Inflammatory macrophage treated with lipopolysaccharide for 1 hour (primary cell): ENCODE measurements at places on chromosomes 6 and 20.
A peak's percentile ranks its signal among the peaks of the same experiment; 100 is the strongest.

DNA sequence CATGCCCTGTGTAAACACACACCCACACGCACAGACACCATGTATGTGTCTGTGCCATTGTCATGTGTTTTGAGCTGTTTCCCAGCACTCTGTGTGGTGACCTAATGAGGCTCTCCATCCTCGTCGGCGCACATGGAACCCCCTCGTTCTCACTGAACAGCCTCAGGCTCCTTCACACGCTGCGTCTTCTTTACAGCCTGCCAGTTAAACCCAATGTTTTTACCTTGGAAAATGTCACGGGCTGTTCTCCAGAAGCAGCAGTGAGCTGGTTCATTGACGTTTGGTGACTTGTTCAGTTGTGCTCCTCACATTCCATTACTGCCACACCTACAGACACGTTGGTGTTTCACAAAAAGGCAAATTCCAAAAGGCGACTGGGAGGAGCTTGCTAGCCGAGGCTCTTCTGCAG, 201.0 kb upstream of the FOXQ1 start:
- no peak for DNase-seq

DNA sequence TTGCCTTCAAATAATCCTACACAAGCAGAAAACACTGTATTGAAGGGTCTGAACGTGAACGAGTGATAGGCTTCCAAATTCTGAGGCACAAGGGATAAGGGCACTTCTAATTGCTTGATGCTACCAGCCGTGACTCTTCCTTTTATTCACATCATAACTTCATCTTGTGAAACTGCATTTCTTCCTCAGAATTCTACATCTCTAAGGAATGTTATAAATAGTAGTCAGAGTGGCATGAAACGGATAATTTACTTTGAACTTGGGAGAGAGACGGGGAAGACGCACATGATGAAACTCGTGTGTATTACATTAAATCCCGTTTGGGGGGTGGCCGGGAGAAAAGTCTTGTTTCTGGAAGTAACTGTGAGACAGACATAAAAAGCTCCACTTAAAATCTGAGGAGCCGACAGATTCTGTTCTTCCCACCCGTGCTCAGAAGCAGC, 754 bp downstream of the HDDC2 start:
- DNase-seq: peak; percentile 17

GRCh38 chr6:80903711-80904110, 797.2 kb downstream of the BCKDHB start:
- DNase-seq: no peak

- no peak for DNase-seq
Observed at GRCh38 chr6:136539967-136540652, 10.1 kb downstream of the MAP7 start.

DNA sequence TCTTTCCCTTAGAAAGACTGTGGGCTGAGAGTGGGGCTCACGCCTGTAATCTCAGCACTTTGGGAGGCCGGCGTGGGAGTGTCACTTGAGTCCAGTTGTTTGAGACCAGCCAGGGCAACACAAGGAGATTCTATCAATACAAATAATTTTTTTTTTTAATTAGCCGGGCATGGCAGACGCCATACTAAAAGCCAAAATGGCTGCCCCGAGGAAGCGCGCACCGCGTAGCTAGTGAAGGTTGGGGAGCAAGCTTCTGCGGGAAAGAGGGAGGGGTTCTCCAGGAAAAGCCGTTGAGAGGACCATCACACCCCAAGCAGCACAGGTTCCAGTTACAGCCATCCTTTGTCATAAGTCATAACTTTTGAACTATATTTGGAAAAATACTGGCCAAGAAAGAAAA, 21.3 kb upstream of the PNRC1 start:
- no peak for DNase-seq

DNA sequence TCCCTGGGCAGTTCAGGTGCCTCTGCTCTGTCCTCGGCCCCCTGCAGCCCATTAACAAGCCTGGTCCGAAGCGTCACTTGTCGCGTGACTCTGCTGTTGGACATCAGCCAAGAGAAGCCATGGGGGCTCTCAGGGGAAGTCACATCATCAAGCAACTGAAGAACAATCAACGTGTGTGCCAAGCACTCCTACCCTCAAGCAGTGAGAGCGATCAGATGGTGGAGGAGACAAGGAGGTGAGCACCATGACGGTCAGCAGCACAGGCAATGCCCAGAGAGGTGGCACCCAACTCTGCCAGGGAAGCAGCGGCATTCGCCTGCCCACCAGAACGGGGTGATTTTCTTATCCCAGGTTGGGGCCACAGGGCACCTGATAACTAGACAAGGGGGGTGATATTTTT, 132.7 kb downstream of the AGPAT4 start:
- DNase-seq: no peak
